Femur (tissue), 1 donor: ENCODE measurements at places on chromosomes 3 and 15.

- DNase-seq: no peak
Observed at GRCh38 chr3:126155280-126155640, 25.1 kb downstream of the ALDH1L1 start.

- no peak for DNase-seq
Observed at GRCh38 chr15:64163659-64164362, 989 bp upstream of the PPIB start.

- peak; percentile 51 for DNase-seq
Observed at GRCh38 chr15:70321172-70321819, 223.6 kb upstream of the TLE3 start.

DNA sequence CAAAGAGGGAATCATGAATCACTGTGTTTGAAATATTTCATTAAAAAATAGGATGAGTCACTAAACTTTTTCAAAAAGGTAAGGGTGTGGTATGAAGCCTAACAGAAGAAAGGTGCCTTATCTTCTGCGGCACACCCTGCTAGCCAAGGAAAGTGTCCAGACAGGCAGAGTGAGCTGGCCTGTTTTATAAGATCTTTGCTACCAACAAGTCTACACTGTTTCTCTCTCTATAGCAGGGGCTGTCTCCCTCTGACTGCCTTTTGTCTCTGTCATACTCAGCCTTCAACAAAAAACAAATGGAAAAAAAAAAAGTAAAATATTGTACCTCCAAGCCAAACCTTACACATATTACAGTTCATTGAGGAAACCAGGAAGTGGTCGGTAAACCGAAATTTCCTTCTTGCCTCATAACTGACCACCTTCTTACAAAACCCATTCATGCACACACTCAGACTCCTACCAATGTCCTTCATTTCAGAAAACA lies 9.1 kb downstream of the ZDHHC3 start:
- no peak for DNase-seq

DNA sequence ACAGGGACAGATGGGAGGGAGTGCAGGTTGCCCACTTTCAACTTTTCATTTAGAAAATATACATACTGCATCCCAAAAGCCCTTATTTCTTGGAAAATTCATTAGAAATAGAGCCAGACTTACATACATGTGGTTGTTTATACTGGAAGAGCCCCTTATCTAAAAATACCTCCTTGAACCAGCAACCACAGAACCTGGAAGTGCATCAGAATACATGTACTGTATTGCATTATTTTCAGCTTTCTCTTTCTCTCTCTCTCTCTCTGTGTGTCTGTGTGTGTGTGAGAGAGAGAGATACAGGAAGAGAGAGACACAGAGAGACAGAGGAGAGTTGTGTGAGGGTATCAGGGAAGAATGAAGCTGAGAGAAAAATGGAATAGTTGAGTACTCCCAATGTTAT lies 29.5 kb upstream of the LSAMP start:
- DNase-seq: no peak

GRCh38 chr3:11570789-11571495 lies 72.8 kb downstream of the VGLL4 start:
- DNase-seq: no peak

DNA sequence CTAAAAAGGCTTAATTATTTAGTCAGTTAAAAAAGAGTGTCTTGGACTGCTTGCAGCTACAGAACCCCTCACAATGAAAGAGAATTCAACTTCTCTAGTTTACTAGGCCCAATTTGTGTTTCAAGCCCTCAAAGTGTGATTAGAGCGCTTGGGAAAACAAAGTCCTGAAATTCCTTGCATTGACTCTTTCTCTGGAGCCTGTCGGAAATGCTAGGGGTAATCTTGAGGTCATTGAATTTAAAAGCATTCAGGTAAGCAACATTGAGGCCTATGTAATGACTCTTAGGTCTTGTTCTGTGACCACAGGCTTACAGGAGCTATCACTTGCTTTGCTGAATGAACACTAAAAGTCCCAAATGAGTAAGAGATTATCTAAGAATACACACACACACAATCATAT lies 186.0 kb downstream of the NLGN1 start:
- DNase-seq: no peak

- DNase-seq: no peak
Observed at GRCh38 chr3:127013758-127014535, 31.0 kb downstream of the PLXNA1 start.

GRCh38 chr3:160473978-160474377 lies 24.4 kb upstream of the TRIM59 start:
- DNase-seq: no peak

DNA sequence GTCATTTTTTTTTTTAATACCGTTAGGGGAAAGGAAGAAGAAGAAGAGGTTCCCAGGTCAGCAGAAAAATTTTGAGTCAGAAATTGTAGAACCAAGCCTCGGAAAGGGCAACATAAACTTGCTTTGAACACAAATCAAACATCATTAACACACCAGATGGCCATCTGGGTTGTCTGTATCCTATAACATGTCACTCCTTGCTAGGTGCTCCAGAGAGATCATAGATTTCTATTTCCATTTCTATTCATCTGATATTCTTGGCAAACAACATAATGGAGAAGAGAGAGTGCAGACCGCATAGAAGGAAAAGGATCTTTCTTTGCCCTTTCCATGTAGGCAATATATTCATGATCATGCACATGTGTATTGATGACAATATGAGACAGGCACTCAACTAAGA lies 129.5 kb upstream of the STT3B start:
- DNase-seq: no peak

DNA sequence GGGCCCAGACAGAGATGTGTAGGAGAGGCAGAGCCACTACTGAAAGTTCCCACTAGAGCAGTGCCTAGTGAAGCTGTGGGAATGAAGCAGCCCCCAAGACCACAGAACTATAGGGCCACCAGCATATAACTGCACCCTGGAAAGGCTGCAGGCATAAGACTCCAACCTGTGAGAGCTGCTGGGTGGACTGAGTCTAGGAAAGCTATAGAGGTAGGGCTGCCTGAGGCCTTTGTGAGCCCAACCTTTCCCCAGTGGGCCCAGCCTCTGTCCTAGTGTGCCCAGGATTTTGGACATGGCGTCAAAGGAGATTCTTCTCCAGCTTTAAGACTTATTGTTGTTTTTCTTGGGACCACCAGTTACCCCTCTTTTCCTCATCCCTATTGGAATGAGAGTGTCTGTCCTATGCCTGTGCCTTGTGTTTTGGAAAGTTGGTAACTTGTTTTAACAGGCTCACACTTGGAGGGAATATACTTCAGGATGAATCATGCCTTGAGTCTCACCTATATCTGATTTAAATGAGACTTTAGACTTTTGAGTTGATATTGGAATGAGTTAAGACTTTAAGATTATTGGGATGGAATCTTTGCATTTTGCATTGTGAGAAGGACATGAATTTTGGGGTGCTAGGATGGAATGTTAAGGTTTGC lies 28.1 kb downstream of the SLMAP start:
- no peak for DNase-seq

- no peak for DNase-seq
Observed at GRCh38 chr3:112477891-112478290, 21.4 kb downstream of the BTLA start.

- DNase-seq: no peak
Observed at GRCh38 chr3:104436506-104436905, 930.2 kb upstream of the ALCAM start.

DNA sequence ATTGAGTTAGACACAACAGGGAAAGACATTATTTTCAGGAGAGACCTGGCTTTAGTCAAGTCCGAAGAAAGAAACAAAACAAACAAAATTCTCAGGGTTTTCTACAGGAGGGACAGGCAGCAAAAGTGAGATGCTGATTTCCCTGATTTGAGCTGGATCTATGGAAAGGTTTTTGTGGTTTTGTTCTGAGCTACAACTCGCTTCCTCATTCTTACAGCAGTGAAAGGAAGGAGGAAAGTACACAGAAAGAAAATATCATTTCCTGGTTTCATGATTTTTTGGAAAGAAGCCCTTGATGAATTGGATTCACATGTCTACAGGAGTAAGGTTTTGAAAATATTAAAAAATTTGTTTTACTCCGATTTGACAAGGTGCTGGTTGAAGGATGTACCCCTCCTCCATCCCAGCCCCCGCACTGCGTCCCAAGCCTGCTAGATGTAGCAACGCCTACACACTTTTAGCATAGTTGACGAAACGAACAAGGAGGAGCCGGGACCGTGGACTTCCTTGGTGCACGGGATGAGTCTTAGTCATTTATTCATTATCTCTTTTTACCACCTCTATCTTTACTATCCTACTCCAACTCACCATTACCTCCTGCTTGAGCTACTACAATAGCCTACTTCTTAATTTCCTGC lies 10.8 kb downstream of the PRICKLE2 start:
- DNase-seq: peak; percentile 57

DNA sequence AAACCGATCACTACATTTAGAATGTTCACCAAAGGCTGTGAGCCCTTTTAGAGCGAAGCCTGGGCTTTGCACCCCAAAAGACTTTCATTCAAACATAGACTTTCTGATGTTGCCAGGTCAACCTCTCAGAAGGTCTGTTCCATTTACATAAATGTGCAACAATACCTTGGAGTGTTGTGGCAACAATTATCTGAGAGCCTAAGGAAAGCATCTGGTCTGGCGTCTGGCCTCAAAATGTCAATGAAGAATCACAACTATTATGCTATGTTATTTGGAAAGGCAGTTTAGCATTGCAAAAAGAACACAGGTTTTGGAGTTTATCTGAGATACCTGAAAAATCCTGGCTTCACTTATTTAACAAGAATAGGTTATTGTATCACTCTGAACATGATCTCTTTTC lies 50.0 kb downstream of the POLR2M start:
- DNase-seq: no peak

GRCh38 chr3:127486321-127486944 lies 104.1 kb downstream of the TPRA1 start:
- DNase-seq: no peak

- no peak for DNase-seq
Observed at GRCh38 chr3:172577987-172578570, 54.8 kb upstream of the TNFSF10 start.

GRCh38 chr3:177131927-177132636 lies 65.2 kb downstream of the TBL1XR1 start:
- no peak for DNase-seq

GRCh38 chr3:183328164-183328563 lies 75.1 kb downstream of the B3GNT5 start:
- DNase-seq: no peak

DNA sequence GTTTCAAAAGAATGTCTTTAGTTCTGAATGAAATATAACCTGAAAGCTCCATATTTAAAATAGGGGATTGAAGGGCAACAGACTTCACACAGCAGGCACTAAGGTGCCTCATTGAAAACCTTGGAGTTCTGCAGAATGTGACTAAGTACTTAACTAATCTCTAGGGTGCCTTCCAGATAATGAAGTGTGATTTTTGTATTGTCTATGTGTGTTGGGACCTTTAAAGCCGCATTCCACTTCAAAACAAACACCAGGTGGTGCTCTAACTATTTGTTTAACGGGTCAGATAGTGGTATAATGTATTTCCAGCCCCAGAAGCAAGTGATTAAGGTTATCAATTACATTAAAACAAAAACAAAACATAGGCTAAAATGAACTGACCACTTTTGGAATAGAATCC lies 28.0 kb downstream of the TFG start:
- no peak for DNase-seq

DNA sequence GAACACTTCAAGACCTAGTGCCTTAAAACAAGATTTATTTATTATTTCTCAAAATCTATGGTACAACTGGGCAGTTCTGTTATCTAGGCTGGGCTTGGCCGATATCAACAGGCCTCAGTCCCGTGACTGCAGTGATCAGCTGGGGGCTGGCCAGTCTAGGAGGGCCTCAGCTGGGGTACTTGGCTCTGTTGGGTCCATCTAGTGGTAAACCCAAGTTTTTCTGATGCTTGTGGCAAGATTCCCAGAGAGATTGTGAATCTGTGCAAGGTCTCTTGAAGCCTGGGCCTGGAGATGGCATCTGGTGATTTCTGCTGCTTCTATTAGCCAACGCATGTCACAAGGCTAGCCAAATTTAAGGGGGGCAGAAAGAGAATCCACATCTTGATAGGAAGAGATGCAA lies 482.4 kb upstream of the SGO1 start:
- peak; percentile 19 for DNase-seq

DNA sequence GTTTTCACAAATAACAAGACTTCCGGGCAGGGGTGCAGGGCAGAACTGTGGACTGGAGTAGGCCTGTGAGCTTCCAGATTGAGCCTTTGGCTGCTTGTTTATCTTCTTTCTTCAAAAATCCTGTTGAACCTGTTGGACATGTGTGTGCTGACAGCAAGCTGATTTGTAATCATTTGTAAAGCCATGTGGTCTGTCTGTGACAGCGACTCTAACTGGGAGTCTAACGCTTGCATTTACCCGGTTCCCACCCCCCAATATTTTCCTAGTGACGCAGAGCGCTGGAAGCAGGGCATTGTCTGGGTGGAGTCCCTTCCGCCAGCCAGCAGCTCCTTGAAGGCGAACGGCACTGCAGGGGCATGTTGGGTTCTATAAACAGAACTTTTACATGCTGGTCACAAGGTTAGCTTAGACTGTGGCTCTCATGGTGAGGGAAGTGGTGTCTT lies 85.7 kb upstream of the MYZAP start:
- DNase-seq: peak; percentile 60

DNA sequence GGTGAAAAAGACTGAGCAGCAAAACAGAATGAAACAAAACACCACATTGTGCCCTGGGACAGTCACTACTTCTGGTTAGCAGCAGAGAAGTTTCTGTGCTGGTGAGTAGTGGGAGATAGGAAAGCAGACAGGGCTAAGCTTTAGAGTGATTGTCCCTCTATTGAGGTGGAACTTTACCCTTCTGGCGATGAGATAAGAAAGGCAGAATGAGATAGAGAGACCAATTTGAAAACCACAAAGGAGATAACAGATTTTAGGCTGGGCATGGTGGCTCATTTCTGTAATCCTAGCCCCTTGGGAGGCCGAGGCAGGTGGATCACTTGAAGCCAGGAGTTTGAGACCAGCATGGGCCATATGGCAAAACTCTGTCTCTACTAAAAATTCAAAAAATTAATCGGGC lies 208.5 kb downstream of the TBL1XR1 start:
- no peak for DNase-seq

DNA sequence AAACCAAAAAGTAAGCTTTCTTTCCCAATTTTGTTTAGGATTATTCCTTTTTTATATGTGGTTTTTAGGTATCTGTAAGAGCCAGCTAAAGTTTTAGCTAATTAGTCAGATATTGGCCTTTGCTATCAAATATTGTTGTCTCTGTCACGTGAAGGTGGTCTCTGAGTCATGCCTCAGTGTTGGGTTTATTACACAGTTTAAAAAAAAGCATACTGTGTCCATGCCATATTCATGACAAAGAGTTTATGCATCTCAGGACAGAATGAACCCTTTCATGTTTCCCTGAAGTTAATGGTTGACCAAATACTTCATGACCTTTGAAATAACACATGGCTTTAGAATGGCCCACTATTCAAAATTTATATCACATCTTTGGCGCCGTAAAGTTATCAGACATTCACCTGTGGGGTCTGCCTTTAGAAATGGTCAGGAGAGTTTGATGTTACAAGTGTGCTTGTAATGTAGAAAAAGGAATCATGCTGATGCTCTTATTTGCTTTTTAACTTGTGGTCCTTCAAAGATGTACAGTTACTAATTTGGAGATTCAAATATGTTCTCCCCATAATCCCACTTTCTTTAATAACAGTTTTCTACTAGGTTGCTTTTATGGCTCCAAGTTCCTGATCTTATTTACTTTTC lies 101.5 kb downstream of the MYRIP start:
- no peak for DNase-seq

- no peak for DNase-seq
Observed at GRCh38 chr3:161423911-161424522, 52.7 kb upstream of the SPTSSB start.
